ENCODE measurements at places on chromosomes 16 and 17.

DNA sequence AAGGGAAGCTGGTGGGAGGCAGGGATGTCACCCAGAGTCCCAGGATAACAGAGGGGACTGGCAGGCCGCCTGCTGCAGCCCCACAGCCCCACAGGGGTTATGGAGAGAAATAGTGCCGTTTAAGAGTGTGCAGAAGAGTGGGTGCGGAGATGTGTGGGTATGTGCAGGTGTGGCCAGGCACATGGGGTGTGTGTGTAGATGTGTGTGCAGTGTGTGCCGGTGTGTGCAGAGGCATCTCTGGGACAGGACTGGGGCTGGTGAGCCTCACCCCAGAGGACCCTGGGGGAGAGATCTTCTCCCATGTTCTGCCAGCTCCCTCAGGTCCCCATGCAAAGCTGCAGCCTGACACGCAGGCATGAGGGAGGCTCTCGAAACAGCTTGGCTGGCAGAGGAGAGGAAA lies 157.4 kb downstream of the RBFOX3 start:
- no peak for DNase-seq

- DNase-seq: no peak
Measured at GRCh38 chr17:32604966-32605365, 118.2 kb downstream of the CDK5R1 start.

GRCh38 chr16:17345043-17345442 lies 125.7 kb downstream of the XYLT1 start:
- peak; percentile 73 for DNase-seq

DNA sequence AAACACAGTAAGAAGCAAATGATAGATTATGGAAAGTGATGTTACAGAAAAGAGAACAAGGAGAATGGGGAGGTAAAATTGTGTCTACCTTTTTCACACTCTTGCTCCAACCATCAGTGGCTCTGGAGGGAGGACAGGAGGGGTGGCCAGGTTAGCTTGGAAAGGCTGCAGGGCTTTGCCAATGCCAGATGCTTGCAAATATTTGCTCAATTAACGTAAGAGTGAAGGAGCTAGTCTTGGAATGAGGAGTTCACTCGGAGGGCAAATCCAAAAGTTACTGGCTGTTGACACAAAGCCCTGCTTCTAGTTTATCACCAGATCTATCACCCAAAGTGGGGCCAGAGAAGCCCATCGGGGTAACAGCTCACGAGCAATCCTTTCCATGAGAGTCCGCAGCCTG lies 7.4 kb upstream of the TNRC6C start:
- DNase-seq: no peak

- peak; percentile 98 for DNase-seq
Measured at GRCh38 chr16:14364386-14365199, 265.5 kb downstream of the PARN start.

DNA sequence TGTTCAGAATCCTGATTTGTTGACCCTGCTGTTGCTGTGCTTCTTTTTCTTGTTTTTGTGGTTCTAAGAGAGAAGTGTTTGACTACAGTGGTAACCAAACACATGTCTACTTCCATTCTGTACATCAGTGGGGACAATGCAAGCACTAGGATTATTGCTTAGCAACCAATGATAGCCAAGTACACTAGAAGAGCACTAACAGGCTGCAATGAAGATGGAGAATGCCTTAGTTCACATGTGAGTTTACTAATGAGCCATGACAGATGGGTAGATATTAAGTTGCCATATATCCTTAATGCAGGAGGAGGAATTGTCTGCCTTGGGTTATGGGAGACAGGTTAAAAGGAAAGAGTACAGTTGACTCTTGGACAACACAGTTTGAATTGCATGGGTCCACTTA lies 8.3 kb downstream of the EFCAB5 start:
- DNase-seq: no peak

DNA sequence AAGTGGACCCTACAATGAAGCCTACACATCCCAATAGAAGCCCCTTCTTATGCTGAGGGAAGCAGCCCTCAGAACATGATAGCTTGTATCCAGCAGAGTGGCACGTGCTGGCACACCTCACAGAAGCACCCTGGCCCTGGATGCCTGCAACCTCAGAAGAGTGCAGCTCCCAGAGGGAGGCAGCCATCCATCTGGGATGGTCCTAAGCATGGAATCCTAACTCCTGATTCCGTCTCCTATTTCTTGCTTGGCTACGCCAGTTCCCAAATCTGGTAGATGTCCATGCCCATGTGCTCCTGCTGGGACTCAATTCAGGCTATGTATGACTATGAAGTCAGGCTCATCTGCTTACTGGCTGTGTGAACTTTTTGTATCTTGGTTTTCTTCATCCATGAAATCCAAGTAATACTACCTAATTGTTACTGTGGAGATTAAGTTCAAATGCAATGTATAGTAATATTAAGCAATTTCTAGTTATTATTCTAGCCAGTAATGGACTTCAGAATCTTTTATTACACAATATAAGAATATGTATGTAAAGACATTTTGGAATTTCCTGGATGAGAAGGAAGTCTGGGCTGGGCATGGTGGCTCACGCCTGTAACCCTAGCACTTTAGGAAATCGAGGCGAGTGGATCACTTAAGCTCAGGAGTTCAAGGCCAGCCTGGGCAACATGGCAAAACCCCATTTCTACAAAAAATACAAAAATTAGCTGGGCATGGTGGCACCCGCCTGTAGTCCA lies 32.4 kb downstream of the SIAH1 start:
- DNase-seq: no peak

- DNase-seq: no peak
Measured at GRCh38 chr17:71725811-71726210, 395.0 kb upstream of the SOX9 start.

DNA sequence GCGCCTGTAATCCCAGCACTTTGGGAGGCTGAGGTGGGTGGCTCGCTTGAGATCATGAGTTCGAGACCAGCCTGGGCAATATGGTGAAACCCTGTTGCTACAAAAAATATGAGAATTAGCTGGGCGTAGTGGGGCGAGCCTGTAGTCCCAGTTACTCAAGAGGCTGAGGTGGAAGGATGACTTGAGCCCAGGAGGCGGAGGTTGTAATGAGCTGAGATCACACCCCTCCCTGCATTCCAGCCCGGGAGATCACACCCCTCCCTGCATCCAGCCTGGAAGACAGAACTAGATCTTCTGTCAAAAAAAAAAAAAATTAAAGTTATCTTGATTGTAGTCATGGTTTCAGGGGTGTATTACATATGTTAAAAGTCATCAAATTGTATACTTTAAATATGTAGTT lies 26.8 kb upstream of the GLG1 start:
- no peak for DNase-seq
